ENCODE measurements at places on chromosomes 2 and 18. TPM values are rescaled to one million over a fixed set of nuclear protein-coding genes. Genes with fewer than 3 reads are reported as not detected.

DNA sequence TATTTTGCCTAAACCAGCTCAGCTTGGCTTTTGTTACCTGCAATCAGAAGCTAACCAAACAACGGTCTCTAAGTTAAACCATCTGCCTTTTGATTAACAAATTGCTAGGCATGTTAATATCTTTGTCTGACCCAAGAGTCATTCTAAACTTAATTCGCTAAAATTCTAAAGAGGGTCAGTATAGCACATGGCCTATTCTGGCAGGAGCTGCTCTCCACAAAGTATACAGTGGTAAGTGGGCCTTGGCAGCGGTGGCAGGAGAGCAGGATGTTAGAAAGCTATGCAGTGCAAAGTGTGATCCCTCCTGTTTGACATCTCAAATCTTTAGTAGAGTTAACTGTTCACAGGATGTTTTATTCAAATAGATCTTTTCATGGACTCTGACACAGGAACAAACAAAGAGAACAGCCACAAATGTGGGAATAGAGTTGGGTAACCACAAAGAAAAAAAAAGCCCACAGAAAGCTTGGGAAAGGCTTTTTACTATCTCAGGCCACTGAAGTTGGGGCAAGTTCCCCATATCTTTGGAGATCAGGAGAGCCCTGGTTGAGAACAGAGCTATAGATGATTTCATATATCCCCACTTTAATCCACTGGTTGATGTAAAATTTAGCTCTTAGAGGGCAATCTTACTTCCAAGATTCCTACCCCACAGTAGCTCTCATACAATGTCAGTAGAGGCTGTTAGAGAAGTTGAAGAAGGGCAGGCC is 10.6 kb downstream of the CFAP210 start:
- no peak for DNase-seq

DNA sequence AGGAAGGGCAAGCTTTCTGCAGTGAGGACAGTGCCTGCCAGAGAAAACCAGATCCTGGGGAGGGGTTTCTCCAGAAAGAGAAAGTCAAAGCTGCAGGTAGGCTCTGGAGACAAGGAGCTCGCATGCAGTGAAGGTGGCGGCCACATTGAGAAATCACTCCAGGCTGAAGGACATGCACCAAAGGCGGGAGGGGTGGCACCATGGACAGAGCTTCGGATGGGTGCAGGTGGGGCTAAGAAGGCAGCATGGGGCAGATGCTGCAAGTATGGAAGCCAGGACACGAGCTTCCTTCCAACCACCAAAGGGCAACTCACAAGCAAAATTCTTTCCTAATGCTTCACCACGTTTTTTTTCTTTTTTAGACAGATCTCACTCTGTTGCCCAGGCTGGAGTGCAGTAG is 104.4 kb upstream of the SLC35G4 start:
- no peak for DNase-seq

GRCh38 chr2:149059822-149060221 is 21.3 kb downstream of the LYPD6B start:
- no peak for DNase-seq

DNA sequence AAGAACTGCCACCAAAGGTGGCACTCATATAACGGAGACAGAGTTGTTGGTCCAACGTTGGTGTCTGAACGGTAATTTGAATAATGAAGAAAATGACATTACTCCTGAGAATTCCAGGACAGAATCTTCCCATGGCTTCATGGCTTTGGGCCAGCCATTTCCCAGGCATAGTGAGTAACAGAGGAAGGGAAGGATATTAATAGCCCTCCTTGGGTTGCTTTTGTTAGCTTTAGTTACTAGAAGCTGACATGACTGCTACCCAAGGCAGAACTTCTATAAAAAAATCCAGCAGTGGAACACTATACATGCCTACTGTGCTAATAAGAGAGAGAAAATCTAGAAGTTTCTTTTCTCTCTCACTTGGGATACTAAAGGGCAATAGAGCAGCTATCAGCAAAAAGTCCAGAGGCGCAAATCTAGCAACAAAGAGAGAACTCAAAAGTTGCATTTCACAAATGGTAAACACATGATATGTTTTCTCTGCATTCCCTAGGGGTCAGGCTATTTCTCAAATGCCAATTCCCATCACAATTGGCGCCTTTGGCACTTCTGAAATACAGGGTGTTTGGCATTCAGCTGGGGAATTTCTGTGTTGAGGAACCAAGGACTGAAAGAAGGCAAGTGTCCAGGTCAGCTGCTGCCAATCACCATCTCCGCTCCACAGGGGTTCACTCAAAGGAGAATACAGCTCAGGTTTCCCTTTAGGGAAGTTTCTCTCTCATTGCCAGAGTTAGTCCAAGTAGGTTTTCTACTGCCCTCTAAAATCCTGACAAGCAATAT is 160.8 kb upstream of the KYNU start:
- peak; percentile 67 for DNase-seq

DNA sequence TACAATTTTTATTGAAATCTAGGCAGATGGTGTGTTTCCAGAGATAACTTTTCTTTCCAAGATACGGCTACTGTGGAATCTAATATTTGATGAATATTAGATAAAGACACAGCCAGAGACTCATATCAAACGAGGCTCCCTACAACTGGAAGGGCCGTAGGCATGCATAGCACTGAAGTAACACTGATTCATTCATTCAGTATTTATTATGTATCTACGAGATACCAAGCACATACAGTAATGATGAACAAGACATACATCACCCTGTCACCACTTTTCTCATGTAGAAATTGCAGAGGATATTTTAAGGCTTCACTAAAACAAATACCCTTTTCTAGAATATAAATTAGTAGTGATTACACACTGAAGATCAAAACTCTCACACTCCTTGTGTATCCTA is 74.5 kb downstream of the KCTD18 start:
- DNase-seq = peak; percentile 72

- DNase-seq = peak; percentile 43
These were observed 53.3 kb downstream of the ZNF236 start for GRCh38 chr18:76875390-76876325.

GRCh38 chr2:48715956-48716355 is 39.6 kb downstream of the LHCGR start:
- peak; percentile 64 for DNase-seq

GRCh38 chr2:205646680-205647079 is 35.6 kb upstream of the NRP2 start:
- DNase-seq = no peak

DNA sequence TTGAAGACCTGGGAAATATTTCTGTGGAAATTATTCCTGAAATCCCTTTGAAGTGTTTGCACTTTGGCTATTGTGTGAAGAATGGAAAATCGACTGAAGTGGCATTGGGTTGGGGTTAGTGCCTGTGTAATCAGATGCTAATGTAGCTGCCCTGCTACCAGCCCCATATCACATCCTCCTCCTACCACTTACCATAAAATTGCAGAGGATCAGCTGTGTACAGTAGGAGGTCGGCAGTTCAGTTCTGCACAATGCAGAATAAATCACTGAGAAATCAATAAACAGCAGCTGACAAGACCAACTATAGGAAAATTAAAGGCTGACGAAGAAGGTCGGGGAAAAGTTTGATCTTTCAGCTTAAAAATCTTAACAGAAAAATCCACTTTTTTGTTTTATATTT is 440.9 kb downstream of the PTPRM start:
- DNase-seq = no peak

GRCh38 chr18:47953471-47953931 is 23.0 kb upstream of the SMAD2 start:
- DNase-seq = no peak

DNA sequence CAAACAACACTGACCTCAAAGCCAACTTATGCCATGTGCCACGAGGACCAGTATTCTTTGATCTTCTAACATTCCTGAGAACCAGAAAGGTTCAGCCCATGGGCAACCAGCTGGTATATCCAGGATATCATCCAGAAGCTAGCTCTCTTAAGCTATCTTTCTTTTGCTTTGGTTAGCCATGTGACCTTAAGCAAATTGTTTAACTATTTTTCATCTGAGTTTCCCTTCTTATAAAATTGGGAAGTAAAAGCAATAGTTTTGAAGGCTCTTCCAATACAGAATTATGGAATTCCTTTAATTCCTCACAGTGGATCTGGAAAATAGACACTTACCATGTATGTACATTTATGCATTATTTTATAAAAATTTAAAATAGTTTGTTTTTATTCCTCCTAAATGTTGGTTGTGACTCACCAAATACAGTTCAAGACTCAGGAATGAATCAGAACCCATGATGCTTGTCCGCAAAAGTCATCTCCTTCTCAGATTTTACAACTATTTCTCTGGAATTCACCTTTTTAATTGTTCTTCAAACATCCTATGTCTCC is 435.7 kb downstream of the ZEB2 start:
- peak; percentile 84 for DNase-seq

The CHRNG gene
- polyA plus RNA-seq = not detected

The TRABD2A gene
- polyA plus RNA-seq = 17.6 TPM

The VSNL1 gene
- polyA plus RNA-seq = 0.24 TPM

The CD302 gene
- polyA plus RNA-seq = 3.0 TPM

The RPRM gene
- not detected for polyA plus RNA-seq

The GRB14 gene
- not detected for polyA plus RNA-seq

The MDH1B gene
- 0.38 TPM for polyA plus RNA-seq

The EML6 gene
- polyA plus RNA-seq = 0.19 TPM

The ASIC4 gene
- polyA plus RNA-seq = not detected

The OXER1 gene
- polyA plus RNA-seq = not detected

The SLC5A7 gene
- not detected for polyA plus RNA-seq

The MERTK gene
- 0.62 TPM for polyA plus RNA-seq

All from IMR-90 (cell line).